Anterior cingulate cortex (tissue), 58 donors: ENCODE measurements at places on chromosomes 1 and 21.

DNA sequence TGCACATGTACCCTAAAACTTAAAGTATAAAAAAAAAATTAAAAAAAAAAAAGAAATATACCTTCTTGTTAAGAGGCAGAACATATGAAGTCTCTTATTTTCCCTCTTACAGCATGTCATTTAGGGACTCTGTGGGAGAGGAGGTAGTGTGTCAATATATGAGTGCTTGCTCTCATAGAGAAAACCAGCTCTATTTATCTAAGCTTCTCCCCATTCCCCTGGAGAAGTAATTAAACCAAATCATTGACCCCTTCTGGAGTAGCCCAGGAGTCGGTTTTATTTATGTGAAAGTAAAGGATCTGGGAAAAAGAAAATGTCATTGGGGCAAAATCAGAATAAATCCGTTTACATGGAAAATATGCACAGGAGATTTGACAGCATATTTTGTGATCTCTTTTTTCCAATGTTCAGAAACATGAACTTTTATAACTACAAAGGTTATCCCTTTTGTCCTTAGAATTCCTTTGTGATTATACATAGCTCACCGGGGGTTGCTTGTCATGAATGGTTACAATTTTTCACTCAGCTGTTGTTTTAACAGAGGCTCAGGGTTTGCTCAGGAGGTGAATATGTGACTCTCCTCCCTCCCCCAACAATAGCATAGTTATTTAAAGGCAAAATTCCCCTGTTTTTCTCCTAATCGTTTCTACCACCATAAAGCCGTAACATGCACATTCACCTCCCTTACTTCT is 114.5 kb upstream of the C1orf21 start:
- DNase-seq = no peak

- no peak for DNase-seq
These were observed 24.1 kb downstream of the EIF4G3 start for GRCh38 chr1:21152423-21153100.

GRCh38 chr1:101567582-101568189 is 330.9 kb downstream of the S1PR1 start:
- no peak for DNase-seq

- no peak for DNase-seq
These were observed 29.9 kb upstream of the RPTN start for GRCh38 chr1:152188673-152189591.

GRCh38 chr1:182189535-182190066 is 128.1 kb upstream of the ZNF648 start:
- DNase-seq = no peak

GRCh38 chr1:156847591-156848460 is 11.1 kb downstream of the INSRR start:
- DNase-seq = no peak

- no peak for DNase-seq
These were observed 5.2 kb upstream of the TNNI1 start for GRCh38 chr1:201426479-201427310.

DNA sequence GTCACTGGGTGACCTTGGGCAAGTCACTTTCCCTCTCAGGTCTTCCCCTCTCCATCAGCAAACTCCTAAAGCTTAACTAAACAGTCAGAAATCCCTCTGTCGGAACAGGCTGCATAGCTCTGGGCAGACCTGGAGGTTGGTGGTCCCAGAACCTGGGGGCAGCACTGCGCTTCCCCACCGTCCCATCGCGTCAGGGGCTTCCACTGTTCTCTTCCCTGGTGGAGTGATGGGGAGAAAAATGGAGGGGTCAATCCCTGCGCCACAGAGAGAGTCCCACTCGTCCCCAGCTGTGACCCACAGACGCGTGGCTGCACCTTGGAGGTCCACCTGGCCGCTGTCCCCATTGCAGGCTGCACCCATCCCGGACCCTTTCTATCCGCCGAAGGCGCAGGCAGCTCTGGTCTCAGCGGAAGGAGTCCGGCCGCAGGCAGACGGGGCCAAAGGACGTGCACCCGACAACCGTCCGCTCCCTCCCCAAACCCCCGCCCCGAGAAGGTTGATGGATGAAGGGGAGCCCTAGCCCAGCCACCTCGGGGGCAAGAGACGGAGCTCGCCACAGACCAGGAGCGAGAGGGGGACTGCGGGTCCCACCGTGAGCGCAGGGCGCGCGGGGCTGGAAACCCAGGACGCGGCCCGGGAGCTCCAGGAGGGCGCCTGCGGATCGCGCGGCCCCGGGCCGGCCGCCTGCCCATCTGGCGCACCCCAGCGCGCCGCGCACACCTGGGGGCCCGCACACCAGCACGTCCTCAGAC is 588 bp upstream of the WNT3A start:
- no peak for DNase-seq

DNA sequence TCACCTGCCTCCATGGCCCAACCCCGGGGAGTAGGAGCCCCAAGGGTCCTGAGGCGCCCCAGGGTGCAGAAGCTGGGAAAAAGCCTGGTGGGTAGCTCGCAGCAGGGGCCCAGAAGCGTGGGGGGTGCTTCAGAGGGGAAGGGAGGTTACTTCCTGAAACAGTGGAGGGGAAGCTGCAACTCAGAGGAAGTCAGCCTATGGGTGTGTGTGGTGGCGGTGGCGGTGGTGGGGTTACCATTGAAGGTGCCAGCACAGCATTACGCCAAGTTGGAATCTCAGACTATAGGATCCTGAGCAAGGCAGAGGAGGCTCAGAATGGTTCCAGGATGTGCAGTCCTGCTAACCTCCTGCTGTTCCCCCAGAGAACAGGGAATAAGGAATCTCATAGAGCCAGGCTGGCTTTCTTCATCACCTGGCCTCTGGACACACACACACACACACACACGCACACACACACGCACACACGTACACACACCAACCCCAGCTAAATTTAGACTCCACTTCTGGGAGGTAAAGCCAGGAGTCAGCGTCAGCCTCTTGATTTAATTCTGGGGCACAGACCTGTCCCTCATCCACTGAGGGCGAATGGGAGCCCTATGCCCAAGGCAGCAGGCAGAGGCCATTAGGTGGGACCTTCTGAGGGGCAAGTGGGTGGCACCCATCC is 1.3 kb downstream of the DENND4B start:
- DNase-seq = no peak

GRCh38 chr1:56525489-56526041 is 53.8 kb downstream of the PLPP3 start:
- no peak for DNase-seq

DNA sequence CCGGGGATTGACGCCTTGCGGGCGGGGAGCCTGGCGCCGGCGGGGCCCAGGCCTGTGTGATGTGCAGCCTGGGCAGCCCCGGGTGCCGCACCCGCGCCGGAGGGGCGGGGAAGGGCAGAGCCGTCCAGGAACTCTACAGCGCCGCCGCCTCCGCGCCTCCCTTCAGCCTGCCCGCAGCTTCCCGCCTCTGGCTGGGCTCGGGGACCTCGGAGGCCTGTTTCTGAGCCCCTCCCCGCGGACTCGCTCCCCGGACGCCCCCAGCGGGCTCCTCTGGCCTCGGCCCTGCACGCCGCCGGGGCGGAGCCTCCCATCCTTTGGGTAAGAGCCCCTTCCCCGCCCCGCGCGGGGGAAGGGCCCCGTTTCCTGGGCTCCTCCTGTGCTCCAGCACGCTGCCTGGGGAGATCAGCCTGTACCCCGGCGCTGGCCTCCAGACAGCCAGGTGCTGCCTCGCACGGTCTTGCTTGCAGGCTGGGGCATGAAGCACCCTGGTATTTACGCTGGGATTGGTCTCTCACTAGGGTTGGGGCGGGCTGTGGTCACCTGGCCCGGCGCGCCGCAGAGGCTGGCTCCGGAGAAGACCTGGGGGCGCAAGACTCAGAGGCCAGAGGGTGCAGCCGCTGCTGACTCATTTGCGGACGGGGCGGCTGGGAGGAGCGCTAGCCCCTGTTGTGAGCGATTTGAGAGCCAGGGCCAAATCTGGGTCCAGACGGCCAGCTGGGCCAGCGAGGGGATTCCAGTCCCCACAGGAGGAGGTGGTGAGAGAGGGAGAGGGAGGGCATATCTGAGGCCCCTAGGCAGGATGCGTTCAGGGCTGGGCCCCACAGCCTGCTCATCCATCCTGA is 5.7 kb upstream of the ACOT11 start:
- DNase-seq = peak; percentile 32

DNA sequence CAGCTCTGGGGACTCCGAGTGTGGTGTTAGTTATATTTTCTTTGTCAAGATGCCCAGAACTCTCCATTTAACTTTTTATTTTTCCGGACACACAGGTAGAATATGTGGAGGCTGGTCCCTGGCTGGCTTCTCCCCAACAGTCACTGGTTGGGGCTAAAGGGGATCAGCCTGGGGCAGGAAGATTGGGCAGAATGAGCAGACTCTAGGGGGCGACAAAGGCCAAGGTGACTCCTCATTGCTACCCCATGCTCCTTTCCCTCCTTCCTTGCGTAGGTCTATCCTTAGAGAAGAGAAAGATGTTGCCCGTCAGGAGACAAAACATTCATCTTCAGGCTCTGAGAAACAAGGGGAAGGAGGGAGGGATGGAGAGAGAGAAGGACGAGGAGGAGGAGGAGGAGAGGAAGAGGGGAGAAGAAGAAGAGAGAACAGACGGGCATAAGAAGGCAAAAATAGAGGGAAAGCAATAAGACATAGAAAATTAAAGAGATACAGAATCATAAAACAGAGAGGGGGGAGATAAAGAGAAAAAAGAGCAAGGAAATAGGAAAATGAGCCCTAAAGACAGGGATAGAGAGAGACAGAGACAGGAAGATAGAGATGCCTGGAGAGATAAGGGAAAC is 89.9 kb downstream of the FOXD2 start:
- DNase-seq = no peak

DNA sequence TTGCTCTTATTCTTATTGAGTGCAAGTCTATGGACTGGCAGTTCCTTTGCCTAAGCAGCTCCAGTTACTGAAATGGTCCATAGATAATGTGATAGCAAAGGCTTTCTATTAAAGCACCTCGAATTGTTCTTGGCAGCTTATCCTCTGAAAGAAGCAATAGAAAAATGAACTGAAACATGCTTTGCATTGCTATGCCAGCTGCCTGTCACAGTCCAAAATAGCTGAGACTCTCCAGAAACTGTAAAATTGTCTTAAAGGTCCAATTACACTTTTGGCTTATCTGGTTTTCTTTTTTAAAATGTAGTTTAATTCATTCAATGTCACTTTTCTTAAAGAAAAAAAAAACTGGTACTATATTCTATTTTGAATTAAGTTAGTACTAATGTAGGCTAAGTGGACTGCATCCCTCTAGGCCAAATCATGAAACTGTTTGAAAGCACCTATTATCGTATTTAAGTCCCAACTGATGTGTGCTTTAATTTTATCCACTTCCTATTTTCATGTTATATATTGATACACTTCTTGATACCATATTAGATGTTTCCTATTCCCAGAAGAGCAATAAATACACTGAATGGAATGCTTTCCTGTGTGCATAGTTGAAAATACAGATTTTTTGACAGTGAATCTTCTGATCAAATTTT is 208.0 kb upstream of the DEPDC1 start:
- DNase-seq = no peak

DNA sequence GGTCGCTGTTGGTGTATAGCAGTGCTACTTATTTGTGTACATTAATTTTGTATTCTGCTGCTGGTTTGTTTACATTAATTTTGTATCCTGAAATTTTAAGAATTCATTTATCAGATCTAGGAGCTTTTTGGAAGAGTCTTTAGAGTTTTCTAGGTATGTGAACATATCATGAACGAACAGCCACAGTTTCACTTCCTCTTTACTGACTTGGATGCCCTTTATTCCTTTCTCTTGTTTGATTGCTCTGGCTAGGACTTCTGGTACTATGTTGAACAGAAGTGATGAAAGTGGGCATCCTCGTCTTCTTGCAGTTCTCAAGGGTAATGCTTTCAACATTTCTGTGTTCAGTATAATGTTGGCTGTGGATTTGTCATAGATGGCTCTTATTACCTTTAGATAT is 1757.9 kb downstream of the BRINP3 start:
- DNase-seq = no peak

DNA sequence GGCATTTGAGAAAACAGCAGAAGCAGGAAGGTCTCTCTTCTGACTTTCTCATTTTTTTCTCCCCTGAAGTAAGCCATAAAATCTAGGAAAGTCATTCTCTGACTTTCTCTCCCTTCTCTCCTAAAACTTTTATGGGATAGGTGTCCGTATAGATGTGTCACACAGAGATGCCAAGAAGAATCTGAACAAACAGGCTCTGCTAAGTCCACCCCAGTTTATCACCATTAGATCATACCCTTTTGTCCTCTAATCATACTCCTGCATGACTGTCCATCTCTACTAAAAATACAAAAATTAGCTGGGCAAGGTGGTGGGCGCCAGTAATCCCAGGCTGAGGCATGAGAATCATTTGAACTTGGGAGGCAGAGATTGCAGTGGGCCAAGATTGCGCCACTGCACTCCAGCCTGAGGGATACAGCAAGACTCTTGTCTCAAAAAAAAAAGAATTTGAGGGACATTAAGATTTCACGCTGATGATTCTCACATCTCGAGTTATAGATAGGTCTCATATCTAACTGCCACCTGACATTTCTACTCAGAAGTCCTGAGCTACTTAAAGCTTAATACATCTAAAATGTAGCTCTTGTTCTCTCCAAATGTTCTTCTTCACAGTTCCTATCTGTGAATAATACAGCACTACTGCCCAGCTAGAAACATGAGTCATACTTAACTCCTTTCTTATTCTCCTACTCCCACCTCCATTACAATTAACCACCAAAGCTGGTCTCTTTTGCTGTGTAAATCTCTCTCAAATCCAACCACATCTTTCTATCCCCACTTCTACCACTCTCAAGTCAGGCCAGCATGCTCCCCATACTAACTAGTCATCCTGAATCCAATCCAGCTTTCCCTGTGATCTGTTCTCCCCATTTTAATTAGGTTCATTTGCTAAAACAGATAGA is 47.7 kb downstream of the ZNF644 start:
- DNase-seq = no peak

- no peak for DNase-seq
These were observed 905.8 kb upstream of the ADGRL2 start for GRCh38 chr1:80894921-80895320.
